Lower lobe of right lung (tissue), 2 donors: ENCODE measurements at places on chromosomes 3 and 15. TPM values are rescaled to one million over a fixed set of nuclear protein-coding genes. Genes with fewer than 3 reads are reported as not detected.

DNA sequence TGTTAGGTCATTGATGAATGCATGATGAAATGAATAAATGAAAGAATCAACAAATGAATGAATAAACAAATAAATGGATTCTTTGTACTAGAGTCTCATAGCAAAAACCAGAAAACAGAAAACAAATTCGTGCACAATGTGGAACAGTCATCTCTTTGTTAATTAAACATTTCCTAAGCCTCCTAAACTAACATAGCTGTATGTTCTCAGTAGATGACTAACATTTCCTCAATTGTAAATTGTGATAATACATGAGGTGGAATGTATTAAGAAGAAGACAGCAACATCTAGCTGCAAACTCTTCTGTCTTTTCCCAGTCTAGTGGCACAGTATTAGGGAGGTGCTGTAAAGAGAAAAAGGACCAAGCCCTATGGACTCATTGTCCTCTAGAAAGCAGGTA is 1021.0 kb downstream of the MCTP2 start:
- H3K27ac ChIP-seq, result no peak overlapping the region
- no peak overlapping the region for H3K4me3 ChIP-seq
- no peaks in the 10 kb centered on the region for H3K27me3 ChIP-seq
- DNase-seq, result no peak
- H3K4me1 ChIP-seq, result peaks cover 5% of the 10 kb centered on the region

DNA sequence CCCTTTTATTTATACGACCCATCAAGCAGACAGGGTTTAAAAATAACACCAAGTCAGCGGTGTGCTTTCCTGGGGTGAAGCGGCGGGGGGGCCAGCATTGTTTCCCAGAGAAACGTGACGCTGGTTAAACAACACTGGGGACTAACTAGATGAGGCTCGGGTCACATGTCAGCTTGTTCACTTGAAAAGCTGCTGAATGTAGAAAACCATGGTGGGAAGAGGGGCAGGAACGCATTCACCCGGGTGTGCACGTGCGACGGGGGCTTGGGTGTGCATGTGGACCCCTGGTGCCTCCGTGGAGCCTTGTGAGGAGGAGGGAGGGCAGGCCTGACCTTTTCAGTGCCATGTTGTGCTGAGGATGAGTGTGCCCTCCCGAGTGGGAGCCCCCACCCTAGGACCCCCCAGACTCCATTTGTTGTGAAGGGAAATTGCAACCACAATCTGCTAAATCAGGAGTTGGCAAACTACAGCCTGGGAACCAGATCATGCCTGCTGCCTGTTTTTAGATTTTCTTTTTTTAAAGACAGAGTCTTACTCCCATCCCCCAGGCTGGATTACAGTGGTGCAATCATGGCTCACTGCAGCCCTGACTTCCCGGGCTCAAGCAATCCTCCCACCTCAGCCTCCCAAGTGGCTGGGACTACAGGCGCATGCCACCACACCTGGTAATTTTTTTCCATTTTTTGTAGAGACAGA is 70.4 kb upstream of the CMTM7 start:
- no peak for DNase-seq
- H3K27ac ChIP-seq, result no peak overlapping the region
- H3K27me3 ChIP-seq, result no peaks in the 10 kb centered on the region
- H3K4me3 ChIP-seq, result no peak overlapping the region
- no peaks in the 10 kb centered on the region for H3K4me1 ChIP-seq

DNA sequence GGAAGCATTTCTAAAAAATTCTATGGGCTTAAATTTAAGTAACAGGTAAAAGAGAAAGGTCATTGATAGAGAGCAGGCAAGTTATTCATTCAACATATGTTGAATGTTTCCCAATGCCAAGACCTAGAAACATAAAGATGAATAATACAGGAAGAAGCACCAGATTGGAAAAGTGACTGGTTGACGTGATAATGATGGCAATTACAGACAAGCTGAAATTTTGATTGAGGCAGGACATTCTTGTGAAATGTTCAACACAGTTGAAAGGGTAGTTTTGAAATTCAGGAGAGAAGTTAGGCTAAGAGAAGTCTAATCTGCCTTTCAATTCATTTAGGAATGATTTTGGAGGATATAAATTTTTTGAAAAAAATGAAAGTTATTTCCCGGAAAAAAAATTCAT is 536.3 kb upstream of the NAALADL2 start:
- DNase-seq, result no peak
- no peaks in the 10 kb centered on the region for H3K36me3 ChIP-seq
- H3K27ac ChIP-seq, result no peak overlapping the region
- H3K27me3 ChIP-seq, result no peaks in the 10 kb centered on the region
- no peaks in the 10 kb centered on the region for H3K4me1 ChIP-seq

GRCh38 chr3:44495636-44496415 is 18.4 kb upstream of the ZNF445 start:
- no peak for DNase-seq
- no peaks in the 10 kb centered on the region for H3K4me1 ChIP-seq
- no peak overlapping the region for H3K27ac ChIP-seq
- H3K4me3 ChIP-seq, result no peak overlapping the region
- H3K36me3 ChIP-seq, result no peaks in the 10 kb centered on the region

DNA sequence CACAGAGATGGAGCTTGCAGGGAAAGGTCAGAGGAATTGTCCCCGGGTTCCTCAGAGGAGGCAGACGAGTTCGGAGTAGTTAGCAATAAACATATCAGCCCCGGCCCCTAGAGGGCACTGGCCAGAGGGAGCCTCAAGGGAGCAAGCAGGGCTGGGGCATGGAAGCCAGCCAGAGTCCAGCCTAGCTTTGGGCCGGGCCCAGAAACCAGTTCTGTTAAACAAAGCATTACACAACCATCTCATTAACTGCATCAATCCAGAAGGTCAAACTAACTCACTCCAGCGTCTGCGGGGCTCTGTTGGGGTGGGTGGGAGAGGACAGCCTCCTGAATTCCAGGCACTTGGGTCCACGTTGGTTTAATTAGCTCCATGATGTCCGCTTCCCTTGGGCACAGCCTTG is 41.0 kb upstream of the IREB2 start:
- H3K4me1 ChIP-seq, result peaks cover 8% of the 10 kb centered on the region
- H3K4me3 ChIP-seq, result no peak overlapping the region
- H3K27ac ChIP-seq, result no peak overlapping the region
- peak; percentile 84 for DNase-seq
- H3K27me3 ChIP-seq, result no peaks in the 10 kb centered on the region
- H3K36me3 ChIP-seq, result no peaks in the 10 kb centered on the region

DNA sequence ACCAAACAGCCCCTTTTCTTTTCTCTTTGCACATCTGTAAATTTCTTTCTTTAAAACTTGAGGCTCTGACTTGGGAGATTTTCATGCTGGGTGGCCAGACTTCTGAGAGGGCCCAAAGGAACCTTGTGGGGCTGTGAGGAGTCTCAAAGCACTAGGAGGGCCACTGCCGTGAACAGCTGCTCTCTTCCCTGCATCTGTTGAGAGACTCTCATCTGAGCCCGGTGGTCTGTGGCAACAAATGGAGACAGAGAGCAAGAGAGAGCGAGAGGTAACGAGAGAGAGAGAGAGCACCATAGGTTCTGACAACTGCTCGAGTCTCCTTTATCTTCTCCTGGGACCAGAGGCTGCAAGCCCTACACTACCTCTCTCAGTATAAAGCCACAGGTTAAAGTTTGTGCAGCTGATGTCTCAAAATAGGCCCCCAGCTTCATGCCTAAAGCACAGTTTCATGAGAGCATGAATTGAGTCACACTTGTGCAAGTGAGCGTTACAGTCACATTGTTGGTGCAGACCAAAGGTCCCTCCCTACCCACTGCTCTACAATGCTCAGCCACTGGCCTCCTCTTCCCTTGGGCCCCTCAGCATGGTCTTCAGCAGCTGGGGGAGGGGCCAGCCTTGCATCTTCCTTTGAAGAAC is 60.7 kb downstream of the ZNF621 start:
- H3K27ac ChIP-seq, result no peak overlapping the region
- no peaks in the 10 kb centered on the region for H3K4me1 ChIP-seq
- DNase-seq, result no peak
- H3K27me3 ChIP-seq, result no peaks in the 10 kb centered on the region
- H3K4me3 ChIP-seq, result no peak overlapping the region

DNA sequence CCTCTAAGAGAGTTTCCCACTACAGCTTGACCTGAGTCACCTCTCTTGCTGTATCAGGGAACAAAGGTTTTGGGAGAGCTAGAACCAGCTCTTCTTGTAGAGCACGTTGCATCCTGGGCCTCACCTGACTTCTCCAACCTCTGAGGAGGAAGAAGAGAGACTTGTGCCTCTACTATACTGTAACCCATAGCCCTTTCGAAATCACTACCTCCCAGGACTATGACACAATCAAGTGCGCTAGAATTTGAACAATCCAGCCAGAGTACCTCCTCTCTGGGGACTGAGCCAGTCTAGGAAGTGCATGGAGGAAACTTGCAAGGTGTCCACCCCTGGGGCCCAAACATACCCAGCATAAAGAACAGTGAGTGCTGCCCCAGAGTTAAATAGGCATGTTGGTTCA is 192.8 kb upstream of the BHLHE40 start:
- no peaks in the 10 kb centered on the region for H3K4me1 ChIP-seq
- H3K27ac ChIP-seq, result no peak overlapping the region
- peaks cover 62% of the 10 kb centered on the region for H3K36me3 ChIP-seq
- no peak for DNase-seq
- no peak overlapping the region for H3K4me3 ChIP-seq

DNA sequence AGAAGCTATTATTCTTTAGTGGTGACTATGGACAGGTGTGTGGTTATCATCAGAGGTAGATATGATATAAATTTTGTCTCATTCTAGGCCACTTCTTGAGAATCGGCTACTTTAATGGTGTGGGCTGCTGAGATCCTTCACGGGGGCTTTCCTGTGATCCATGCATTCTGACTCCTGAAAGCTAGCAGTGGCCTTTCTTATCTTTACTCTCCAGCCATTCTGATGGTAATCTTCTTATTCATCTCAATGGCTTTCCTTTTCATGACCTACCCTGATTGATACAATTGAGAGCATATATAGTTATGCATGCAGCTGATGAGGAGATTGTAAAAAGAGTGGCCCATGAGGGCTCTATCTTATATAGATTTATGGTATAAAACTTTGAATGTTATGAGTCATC is 78.3 kb upstream of the ZPLD1 start:
- H3K4me1 ChIP-seq, result no peaks in the 10 kb centered on the region
- no peak overlapping the region for H3K27ac ChIP-seq
- no peaks in the 10 kb centered on the region for H3K36me3 ChIP-seq
- no peak for DNase-seq

- DNase-seq, result no peak
- H3K27me3 ChIP-seq, result no peaks in the 10 kb centered on the region
- H3K4me3 ChIP-seq, result no peak overlapping the region
Measured at GRCh38 chr3:143668924-143669790, 179.1 kb downstream of the SLC9A9 start.

GRCh38 chr3:126061301-126062032 is 22.5 kb downstream of the SLC41A3 start:
- H3K27me3 ChIP-seq, result no peaks in the 10 kb centered on the region
- H3K4me1 ChIP-seq, result no peaks in the 10 kb centered on the region
- H3K4me3 ChIP-seq, result no peak overlapping the region
- no peak overlapping the region for H3K27ac ChIP-seq

- peak; percentile 72 for DNase-seq
- peak within 1 kb of the TSS; percentile 24 for H3K27ac ChIP-seq
- peak within 1 kb of the TSS; percentile 58 for H3K4me3 ChIP-seq
- peaks cover 15% of the 10 kb centered on the region for H3K4me1 ChIP-seq
- H3K27me3 ChIP-seq, result peaks cover 27% of the 10 kb centered on the region
- no peaks in the 10 kb centered on the region for H3K36me3 ChIP-seq
Measured at GRCh38 chr3:3799173-3800079, at the start of gene LRRN1. Gene LRRN1 (plus strand): TSS chr3:3799431. CDS start chr3:3844642, 45,211 bp downstream.

- DNase-seq, result no peak
- H3K36me3 ChIP-seq, result peaks cover 33% of the 10 kb centered on the region
- H3K4me1 ChIP-seq, result no peaks in the 10 kb centered on the region
- H3K27me3 ChIP-seq, result no peaks in the 10 kb centered on the region
- no peak overlapping the region for H3K4me3 ChIP-seq
- H3K27ac ChIP-seq, result no peak overlapping the region
Measured at GRCh38 chr3:50378757-50379156, 19.4 kb upstream of the TMEM115 start.

DNA sequence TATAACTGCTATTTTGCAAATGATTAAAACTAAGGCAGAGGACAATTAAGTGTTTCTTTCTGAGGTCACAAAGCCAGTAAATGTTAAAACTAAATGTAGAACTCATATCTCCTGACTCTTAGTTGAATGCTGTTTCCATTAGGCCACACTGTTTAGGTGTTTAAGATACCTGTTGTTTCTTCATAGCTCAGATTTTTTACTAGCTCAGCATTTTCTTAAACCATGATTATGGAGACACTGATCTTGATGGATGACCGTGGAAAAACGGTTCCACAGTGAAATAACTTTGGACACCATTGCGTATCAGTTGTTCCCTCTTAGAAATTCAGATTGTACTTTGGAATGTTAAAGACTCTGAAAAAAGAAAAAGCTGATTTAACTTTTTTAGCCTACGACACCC is 177.5 kb downstream of the TCF12 start:
- H3K27me3 ChIP-seq, result no peaks in the 10 kb centered on the region
- no peaks in the 10 kb centered on the region for H3K4me1 ChIP-seq
- no peak overlapping the region for H3K4me3 ChIP-seq
- peaks cover 9% of the 10 kb centered on the region for H3K36me3 ChIP-seq
- H3K27ac ChIP-seq, result no peak overlapping the region
- no peak for DNase-seq

- H3K36me3 ChIP-seq, result peaks cover 43% of the 10 kb centered on the region
- no peak for DNase-seq
- no peak overlapping the region for H3K27ac ChIP-seq
- H3K27me3 ChIP-seq, result no peaks in the 10 kb centered on the region
Measured at GRCh38 chr3:14899993-14900618, 47.3 kb upstream of the NR2C2 start.

GRCh38 chr3:52150357-52150756 is 3.9 kb downstream of the POC1A start:
- peaks cover 4% of the 10 kb centered on the region for H3K36me3 ChIP-seq
- H3K4me3 ChIP-seq, result no peak overlapping the region
- H3K4me1 ChIP-seq, result peaks cover 18% of the 10 kb centered on the region
- DNase-seq, result no peak
- H3K27ac ChIP-seq, result no peak overlapping the region

DNA sequence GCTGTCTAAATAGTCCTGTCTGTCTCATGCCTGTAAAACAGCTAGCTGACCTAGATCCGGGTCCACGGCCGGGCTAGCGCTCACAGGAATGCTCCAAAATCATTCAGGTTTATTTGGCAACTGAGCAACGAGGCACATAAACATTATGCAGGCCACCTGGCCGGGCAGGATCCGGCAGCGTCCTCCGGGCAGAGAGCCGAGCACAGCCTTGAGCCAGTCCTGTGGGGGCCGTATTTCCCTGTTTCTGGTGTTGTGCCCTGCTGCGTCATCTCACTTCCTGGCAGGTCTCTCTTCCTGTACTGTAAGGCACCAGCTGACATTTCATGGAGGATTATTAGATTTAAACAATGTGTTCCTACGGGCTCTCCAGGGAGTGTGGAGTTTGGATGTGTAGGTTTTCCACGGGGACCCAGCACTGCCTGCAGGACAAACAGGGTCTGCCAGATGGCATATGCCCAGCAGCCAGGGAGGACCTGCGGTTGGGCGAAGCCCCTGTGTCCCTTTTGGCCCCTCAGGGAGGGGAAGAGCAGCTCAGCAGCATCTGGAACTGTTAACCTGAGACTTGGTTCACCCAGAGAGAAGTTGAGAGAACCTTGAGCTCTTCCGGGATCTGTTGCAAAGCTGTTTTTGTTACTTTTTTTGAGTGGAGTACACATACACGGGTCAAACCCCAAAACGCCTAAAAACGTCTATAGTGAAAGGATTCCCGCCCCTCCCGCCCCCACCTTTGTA is 16.6 kb upstream of the LRRK1 start:
- peak; percentile 80 for DNase-seq
- peak overlapping the region; percentile 77 for H3K27ac ChIP-seq
- H3K4me1 ChIP-seq, result peaks cover 22% of the 10 kb centered on the region
- peaks cover 3% of the 10 kb centered on the region for H3K27me3 ChIP-seq
- H3K36me3 ChIP-seq, result no peaks in the 10 kb centered on the region

Gene ATP2B2
- total RNA-seq, result 0.09 TPM

Gene SLC9C1
- not detected for total RNA-seq

Gene GOLGA6L10
- total RNA-seq, result 0.41 TPM
